ENCODE measurements at places on chromosomes 2 and 18. TPM values are rescaled to one million over a fixed set of nuclear protein-coding genes. Genes with fewer than 3 reads are reported as not detected.

The C2orf72 gene
- total RNA-seq = 0.25 TPM

The GALNT5 gene
- total RNA-seq = 3.2 TPM

DNA sequence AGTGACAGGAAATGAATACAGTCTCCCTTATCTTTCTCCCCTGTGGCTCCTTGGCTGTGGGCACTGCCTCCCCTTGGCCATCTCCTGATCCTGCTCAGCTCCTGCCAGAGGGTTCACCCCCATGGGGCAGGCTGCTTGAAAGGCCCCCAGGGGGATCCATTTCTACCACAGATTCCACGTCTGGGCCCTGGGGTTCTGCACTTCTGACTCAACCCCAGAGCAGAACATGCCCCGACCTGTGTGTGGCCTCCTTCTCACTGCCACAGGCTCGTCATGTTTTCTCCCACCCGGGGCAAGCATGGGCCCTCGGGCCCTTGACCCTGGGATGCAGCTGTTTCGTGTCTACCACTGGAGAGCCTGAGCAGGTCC is 122.2 kb downstream of the ACKR3 start:
- H3K4me3 ChIP-seq = no peak overlapping the region
- H3K27ac ChIP-seq = no peak overlapping the region
- H3K27me3 ChIP-seq = no peaks in the 10 kb centered on the region
- H3K36me3 ChIP-seq = no peaks in the 10 kb centered on the region
- H3K4me1 ChIP-seq = peaks cover 19% of the 10 kb centered on the region

The FOXD4L1 gene
- total RNA-seq = not detected

The NCKAP5 gene
- 8.8 TPM for total RNA-seq

The NLRC4 gene
- total RNA-seq = 0.74 TPM

- no peak overlapping the region for H3K27ac ChIP-seq
- no peak overlapping the region for H3K4me3 ChIP-seq
- H3K4me1 ChIP-seq = peaks cover 47% of the 10 kb centered on the region
Measured at GRCh38 chr18:21074336-21075323, 37.0 kb downstream of the ROCK1 start.

GRCh38 chr18:61530681-61531080 is 197.5 kb downstream of the CDH20 start:
- H3K4me1 ChIP-seq = no peaks in the 10 kb centered on the region
- H3K27me3 ChIP-seq = no peaks in the 10 kb centered on the region
- no peak for DNase-seq
- H3K4me3 ChIP-seq = no peak overlapping the region

GRCh38 chr2:100615886-100616285 is 53.1 kb downstream of the PDCL3 start:
- H3K36me3 ChIP-seq = no peaks in the 10 kb centered on the region
- no peaks in the 10 kb centered on the region for H3K27me3 ChIP-seq
- H3K4me3 ChIP-seq = no peak overlapping the region

GRCh38 chr18:13239171-13239956 is 20.8 kb downstream of the LDLRAD4 start:
- H3K27me3 ChIP-seq = no peaks in the 10 kb centered on the region
- H3K36me3 ChIP-seq = no peaks in the 10 kb centered on the region
- no peak overlapping the region for H3K4me3 ChIP-seq
- no peak for DNase-seq
- peaks cover 21% of the 10 kb centered on the region for H3K4me1 ChIP-seq

The TCF23 gene
- 7.4 TPM for total RNA-seq

The SLC9A4 gene
- total RNA-seq = not detected

The LYG2 gene
- total RNA-seq = not detected

GRCh38 chr2:182103526-182103925 is 117.9 kb downstream of the PPP1R1C start:
- H3K27me3 ChIP-seq = no peaks in the 10 kb centered on the region
- no peaks in the 10 kb centered on the region for H3K4me1 ChIP-seq
- DNase-seq = no peak
- H3K4me3 ChIP-seq = no peak overlapping the region

GRCh38 chr2:226615891-226616290 is 183.7 kb downstream of the IRS1 start:
- H3K4me3 ChIP-seq = no peak overlapping the region
- no peak for DNase-seq
- no peaks in the 10 kb centered on the region for H3K4me1 ChIP-seq
- no peak overlapping the region for H3K27ac ChIP-seq
- no peaks in the 10 kb centered on the region for H3K36me3 ChIP-seq

The LRATD1 gene
- 32.7 TPM for total RNA-seq

The INPP5D gene
- total RNA-seq = 33.4 TPM

The SIX2 gene
- total RNA-seq = 16.7 TPM

DNA sequence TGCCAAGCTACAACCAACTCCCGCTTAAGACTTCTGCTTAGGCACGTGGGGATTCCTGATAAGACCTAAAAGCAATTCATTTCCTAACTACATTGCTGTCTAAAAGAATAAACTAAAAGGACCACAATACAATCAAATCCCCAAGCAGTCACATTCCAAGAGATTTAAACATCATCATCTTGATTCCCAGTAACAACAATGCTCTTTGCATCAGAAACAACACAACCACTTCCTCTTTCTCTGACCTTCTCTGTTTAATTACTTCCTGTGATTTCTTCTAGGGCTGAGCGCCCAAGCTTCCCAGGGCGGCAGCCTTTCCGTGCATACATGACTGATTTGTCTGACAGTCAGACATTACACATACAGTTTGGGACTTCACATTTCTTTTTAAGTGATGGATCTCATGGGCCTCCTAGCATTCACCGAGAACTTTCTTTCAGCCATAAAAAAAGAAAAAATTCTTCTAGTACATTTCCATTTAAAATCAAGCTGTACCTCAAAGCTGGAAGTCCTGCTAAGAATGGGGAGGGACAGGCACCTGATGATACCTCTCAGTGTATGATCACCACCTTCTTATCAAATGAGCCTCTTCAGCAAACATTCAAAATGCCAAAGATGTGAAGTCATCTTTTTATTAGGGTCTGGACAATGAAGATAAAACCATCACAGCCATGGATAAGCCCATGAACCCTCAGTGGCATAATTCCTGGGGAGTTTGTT is 11.5 kb downstream of the SPRED2 start:
- H3K27ac ChIP-seq = no peak overlapping the region
- H3K4me3 ChIP-seq = no peak overlapping the region
- no peak for DNase-seq
- no peaks in the 10 kb centered on the region for H3K27me3 ChIP-seq

The PRADC1 gene
- 8.1 TPM for total RNA-seq

- H3K27me3 ChIP-seq = no peaks in the 10 kb centered on the region
- H3K27ac ChIP-seq = no peak overlapping the region
- H3K4me1 ChIP-seq = no peaks in the 10 kb centered on the region
- no peak overlapping the region for H3K4me3 ChIP-seq
- H3K36me3 ChIP-seq = no peaks in the 10 kb centered on the region
- no peak for DNase-seq
Measured at GRCh38 chr2:165009466-165009865, 54.1 kb upstream of the SLC38A11 start.

GRCh38 chr2:11379558-11379957 is 35.1 kb upstream of the ROCK2 start:
- H3K4me1 ChIP-seq = peaks cover 26% of the 10 kb centered on the region
- no peak overlapping the region for H3K27ac ChIP-seq
- H3K27me3 ChIP-seq = no peaks in the 10 kb centered on the region
- no peak overlapping the region for H3K4me3 ChIP-seq
